Cardiac muscle cell (in vitro differentiated cells and primary cell): ENCODE measurements at places on chromosomes 4 and X. TPM values are rescaled to one million over a fixed set of nuclear protein-coding genes. Genes with fewer than 3 reads are reported as not detected.

TMEM47 gene
- 33.3 and 43.7 TPM in 2 replicates for total RNA-seq

XAGE3 gene
- not detected in 2 replicates for total RNA-seq

GC gene
- 0.21 and 0.49 TPM in 2 replicates for total RNA-seq

NXF2 gene
- total RNA-seq = not detected in 2 replicates

ARSJ gene
- 0.30 and 0.85 TPM in 2 replicates for total RNA-seq

COL4A6 gene
- total RNA-seq = 72.1 and 95.2 TPM in 2 replicates

C4orf36 gene
- total RNA-seq = 0.63 TPM in 1 of 2 replicates, not detected in the other

TLR2 gene
- total RNA-seq = 0.09 and 0.39 TPM in 2 replicates

CMC4 gene
- 23.3 and 48.7 TPM in 2 replicates for total RNA-seq

FAM236C gene
- not detected in 2 replicates for total RNA-seq

EVC gene
- total RNA-seq = 17.8 and 45.3 TPM in 2 replicates

DNA sequence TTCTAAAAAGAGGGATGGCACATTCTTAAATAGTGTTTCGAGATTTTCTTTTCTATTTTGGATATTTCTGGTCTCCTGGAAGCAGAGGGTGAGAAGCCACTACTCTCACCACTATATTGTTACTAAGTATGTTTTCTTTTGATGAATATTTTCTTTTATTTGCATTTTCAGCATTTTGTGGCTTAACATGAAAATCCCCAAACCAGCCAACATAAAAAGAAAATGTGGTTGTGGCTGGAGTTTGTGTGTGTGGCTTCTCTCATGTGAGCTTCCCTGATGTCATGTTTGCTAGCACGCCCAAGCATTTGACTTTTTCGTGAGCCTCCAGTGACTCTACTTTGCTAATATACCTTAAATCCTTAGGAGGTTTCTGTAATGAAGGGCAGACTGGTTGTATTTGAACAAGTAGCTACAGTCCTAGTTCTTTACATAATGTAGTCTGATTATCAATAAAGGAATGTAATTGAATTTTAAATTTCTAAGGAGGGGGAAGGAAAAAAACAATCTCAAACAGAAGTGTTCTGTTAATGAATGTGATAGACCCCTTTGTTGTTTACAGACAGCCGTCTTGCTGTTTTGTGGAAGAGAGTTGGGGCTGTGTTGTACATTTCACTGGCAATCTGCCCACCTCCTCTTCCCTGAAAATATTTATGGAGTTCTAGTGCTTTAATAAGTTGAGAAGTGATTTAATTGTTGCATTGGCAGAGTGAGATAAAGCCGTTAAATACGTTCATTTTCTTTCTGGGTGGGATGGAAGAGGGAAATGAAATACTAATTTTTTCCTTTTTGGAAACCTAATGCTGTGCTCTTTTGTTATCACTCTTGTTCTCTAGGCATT lies 114.6 kb downstream of the ARHGAP10 start:
- no peaks in the 10 kb centered on the region for H3K27me3 ChIP-seq
- H3K4me1 ChIP-seq = no peaks in the 10 kb centered on the region
- no peaks in the 10 kb centered on the region for H3K36me3 ChIP-seq
- H3K4me3 ChIP-seq = no peak overlapping the region

DNA sequence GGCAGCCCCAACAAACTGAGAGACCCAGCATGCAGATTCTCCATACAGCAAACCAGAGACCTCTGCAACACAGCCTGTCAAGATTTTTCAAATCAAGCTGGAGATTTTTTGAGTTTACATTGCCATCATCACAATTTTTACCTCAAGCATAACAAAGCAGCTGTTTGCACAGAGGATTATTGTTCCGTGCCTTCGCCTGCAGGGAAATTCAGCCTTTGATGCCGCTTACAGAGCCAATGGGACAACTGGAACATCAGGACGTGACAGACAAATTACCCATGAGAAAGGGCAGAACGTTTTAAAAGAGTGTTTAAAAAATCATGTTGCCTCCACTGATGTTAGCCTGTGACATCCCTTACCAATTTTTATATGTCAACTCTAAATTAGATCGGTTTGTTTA lies 363.7 kb downstream of the FBXW7 start:
- no peaks in the 10 kb centered on the region for H3K4me1 ChIP-seq
- H3K4me3 ChIP-seq = no peak overlapping the region
- peaks cover 4% of the 10 kb centered on the region for H3K27me3 ChIP-seq
- no peak overlapping the region for H3K27ac ChIP-seq
- H3K36me3 ChIP-seq = no peaks in the 10 kb centered on the region

DNA sequence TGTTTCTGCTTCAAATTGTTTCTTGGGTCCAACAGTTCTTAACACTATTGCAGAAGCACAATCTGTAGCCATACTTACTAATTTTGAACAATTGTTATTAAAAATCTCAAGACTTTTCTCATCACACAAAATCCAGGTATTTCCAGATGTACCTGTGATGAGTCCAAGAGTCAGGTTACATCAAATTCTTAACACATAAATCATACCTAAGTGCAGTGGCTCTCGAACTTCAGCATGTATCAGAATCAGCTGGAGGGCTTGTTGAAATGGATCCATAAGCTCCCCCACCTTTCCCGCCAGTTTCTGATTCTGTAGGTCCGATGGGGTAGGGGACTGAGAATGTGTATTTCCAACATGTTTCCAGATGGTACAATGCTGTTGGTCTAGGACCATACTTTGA lies 10.6 kb downstream of the FAM120C start:
- H3K4me1 ChIP-seq = no peaks in the 10 kb centered on the region
- H3K36me3 ChIP-seq = no peaks in the 10 kb centered on the region
- no peaks in the 10 kb centered on the region for H3K27me3 ChIP-seq

DNA sequence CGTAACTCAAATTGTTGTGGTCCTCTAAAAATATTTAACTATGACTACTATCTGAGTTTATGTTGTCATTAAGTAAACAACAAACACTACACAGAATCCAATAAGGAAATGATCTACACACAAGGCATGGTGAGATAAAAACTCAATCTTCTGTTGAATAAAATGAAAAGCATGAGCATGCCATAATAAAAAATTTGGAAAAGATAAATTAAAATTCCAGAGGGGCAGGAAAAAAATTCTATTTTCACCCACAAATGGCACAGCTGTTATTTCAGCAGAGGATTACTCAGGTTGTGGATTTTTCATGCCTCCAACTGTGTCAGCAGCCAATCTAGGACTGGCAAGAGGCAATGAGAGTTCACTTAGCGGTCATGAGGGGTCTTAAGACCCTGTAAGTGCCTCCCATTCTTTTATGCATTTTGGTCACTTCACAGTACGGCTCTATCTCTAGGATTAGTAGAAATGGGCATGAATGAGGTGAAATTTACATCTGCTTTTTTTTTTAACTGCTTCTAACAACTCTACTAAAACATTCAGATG lies 639.8 kb upstream of the DIPK2B start:
- H3K36me3 ChIP-seq = no peaks in the 10 kb centered on the region
- DNase-seq = no peak
- no peaks in the 10 kb centered on the region for H3K4me1 ChIP-seq
- H3K27me3 ChIP-seq = no peaks in the 10 kb centered on the region
- no peak overlapping the region for H3K27ac ChIP-seq
- H3K4me3 ChIP-seq = no peak overlapping the region

- H3K4me1 ChIP-seq = peaks cover 5% of the 10 kb centered on the region
- no peaks in the 10 kb centered on the region for H3K27me3 ChIP-seq
- no peak overlapping the region for H3K27ac ChIP-seq
- no peak for DNase-seq
- H3K4me3 ChIP-seq = no peak overlapping the region
Measured at GRCh38 chr4:159047478-159048165, 55.3 kb upstream of the RAPGEF2 start.

DNA sequence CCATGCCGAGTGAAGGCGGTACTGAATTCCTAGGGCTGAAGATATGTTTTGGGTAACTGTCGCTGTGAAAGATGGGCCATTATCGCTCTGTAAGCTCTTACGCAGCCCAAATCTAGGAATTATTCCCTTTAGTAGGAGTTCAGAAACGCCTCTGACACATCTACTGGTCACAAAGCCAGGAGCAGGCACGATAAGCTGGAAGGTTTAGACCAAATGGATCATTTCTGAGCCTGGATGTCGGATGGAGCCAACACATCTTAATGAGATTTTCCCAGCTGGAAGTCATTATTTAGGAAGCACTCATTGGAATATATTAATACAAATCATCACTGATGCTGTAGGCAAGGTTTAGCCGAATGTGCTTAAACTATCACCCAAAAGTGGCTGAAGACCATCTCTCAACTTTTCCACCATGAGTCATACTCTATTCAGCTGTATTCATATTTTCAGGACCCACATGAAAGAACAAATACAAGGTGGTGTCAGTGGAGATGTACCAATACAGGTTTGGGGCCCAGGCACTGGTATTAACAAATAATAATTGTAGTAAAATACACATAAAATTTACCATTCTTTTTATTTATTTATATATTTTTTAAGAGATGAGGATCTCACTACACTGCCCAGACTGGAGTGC lies 34.2 kb upstream of the ATRX start:
- H3K4me1 ChIP-seq = no peaks in the 10 kb centered on the region
- peak; percentile 1 for DNase-seq
- no peak overlapping the region for H3K27ac ChIP-seq
- H3K36me3 ChIP-seq = no peaks in the 10 kb centered on the region

DNA sequence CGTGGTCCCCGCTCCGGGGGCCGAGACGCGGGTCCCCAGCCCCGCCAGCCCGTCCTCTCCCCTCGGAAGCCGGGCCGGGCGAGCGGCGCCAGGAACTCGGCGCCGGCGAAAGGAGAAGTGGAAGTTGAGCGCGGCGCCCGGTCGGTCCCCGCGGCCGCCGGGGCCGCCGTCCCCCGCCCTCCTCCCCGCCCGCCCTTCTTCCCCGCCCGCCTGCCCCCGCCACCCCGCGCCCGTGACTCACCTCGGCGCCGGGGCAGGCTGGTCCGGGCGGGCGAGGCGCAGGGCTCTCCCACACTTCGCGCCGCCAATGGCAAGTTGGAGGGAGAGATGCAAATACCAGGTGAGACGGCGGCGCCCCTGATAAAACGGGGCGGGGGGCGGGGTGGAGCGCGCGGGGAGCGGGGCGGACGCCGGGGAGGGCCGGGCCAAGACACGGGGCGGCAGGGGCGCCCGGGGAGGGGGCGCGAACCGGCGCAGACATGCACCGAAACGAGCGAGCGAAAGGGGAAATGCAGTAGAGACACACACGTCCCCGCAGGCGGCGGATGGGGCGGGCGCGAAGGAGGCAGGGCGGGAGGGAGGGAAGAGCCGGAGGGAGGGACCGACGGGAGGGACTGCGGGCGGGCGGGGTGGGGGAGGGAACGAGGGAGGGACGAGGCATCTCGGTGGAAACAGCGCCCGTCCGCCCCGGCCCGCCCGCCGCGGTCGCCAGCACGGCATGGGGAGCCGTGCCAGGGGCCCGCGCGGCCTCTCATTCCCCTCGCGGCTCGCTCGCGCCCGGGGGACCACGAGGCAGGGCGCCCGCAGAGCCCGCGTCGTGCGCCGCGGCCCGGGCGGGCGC lies at the start of gene ELF4:
TSS of gene ELF4 (minus strand) at position 119 of the 841 bp plus-strand sequence. CDS start 29,167 bp downstream, outside the sequence.
- no peaks in the 10 kb centered on the region for H3K4me1 ChIP-seq
- peak; percentile 20 for DNase-seq
- no peak within 1 kb of the TSS for H3K27ac ChIP-seq
- H3K27me3 ChIP-seq = peaks cover 19% of the 10 kb centered on the region
- no peaks in the 10 kb centered on the region for H3K36me3 ChIP-seq

GRCh38 chrX:118536687-118537461 lies 41.3 kb downstream of the DOCK11 start:
- peak; percentile 61 for DNase-seq
- no peak overlapping the region for H3K4me3 ChIP-seq
- H3K36me3 ChIP-seq = no peaks in the 10 kb centered on the region
- H3K4me1 ChIP-seq = peaks cover 19% of the 10 kb centered on the region
- no peaks in the 10 kb centered on the region for H3K27me3 ChIP-seq
- peak overlapping the region; percentile 69 for H3K27ac ChIP-seq

GRCh38 chr4:124713185-124713592 lies 657 bp upstream of the ANKRD50 start:
- H3K27me3 ChIP-seq = no peaks in the 10 kb centered on the region
- peak; percentile 89 for DNase-seq
- H3K4me1 ChIP-seq = peaks cover 25% of the 10 kb centered on the region
- H3K27ac ChIP-seq = peak overlapping the region; percentile 98
- H3K36me3 ChIP-seq = no peaks in the 10 kb centered on the region

DNA sequence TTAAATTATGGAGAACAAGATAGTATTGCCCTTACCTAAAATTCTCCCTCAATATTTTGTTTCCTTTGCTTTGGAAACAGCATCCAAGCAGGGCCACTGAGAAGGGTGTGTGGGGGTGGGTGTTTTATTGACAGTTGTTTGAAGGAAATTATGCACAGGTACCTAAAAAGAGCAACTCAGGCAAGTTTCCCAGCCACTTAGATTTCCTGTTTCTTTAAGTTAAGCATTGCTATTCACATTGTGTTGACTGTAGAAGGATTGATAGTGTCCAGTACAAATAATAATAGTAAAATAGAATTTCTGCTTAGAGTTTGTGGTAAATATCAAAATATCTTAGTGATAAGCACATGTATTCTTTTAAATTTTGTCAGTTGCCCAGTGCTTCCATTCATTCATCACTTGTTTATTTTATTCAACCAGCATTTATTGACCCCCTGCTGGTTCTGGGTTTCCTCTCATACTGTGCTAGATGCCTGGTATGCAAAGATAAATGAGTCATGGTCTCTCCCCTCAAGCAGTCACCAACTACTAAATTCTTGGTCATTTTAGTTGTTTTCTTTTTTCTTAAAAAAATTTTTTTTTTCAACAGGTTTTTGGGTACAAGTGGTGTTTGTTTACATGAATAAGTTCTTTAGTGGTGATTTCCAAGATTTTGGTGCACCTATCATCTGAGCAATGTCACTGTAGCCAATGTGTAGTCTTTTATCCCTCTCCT lies 50.0 kb downstream of the GALNT7 start:
- no peaks in the 10 kb centered on the region for H3K27me3 ChIP-seq
- H3K4me1 ChIP-seq = peaks cover 8% of the 10 kb centered on the region
- no peak overlapping the region for H3K4me3 ChIP-seq
- H3K27ac ChIP-seq = no peak overlapping the region
- no peak for DNase-seq
- H3K36me3 ChIP-seq = no peaks in the 10 kb centered on the region

- no peak overlapping the region for H3K27ac ChIP-seq
- H3K4me3 ChIP-seq = no peak overlapping the region
- no peak for DNase-seq
- no peaks in the 10 kb centered on the region for H3K36me3 ChIP-seq
- H3K27me3 ChIP-seq = no peaks in the 10 kb centered on the region
Measured at GRCh38 chr4:1092983-1093361, 20.4 kb downstream of the RNF212 start.

DNA sequence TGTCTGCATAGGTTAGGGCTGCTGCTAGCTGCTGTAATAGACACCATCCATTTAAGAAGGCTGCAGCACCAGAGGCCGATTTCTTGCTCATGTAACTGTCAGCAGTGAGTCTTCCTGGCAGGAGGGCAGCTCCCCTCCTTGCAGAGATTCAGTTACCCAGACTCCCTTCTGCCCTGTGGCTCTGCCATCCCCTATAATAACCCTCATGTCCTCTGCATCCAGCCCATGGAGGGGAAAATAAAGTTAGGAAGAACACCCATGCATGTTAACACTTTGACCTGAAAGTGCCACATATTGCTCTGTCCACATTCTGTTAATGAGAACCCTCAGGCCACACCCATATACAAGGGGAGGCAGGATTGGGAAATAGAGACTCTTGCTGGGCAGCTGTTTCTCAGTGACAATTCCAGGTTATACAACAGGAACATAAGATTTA lies 5.4 kb downstream of the STBD1 start:
- H3K4me3 ChIP-seq = no peak overlapping the region
- H3K27ac ChIP-seq = peak overlapping the region; percentile 21
- peaks cover 22% of the 10 kb centered on the region for H3K36me3 ChIP-seq
- H3K27me3 ChIP-seq = no peaks in the 10 kb centered on the region

GRCh38 chrX:125762954-125763353 lies 403.1 kb downstream of the DCAF12L2 start:
- no peaks in the 10 kb centered on the region for H3K4me1 ChIP-seq
- no peak overlapping the region for H3K27ac ChIP-seq
- no peaks in the 10 kb centered on the region for H3K36me3 ChIP-seq
- H3K27me3 ChIP-seq = no peaks in the 10 kb centered on the region
